Aorta (tissue), 5 donors: ENCODE measurements at places on chromosomes 5 and 9. TPM values are rescaled to one million over a fixed set of nuclear protein-coding genes. Genes with fewer than 3 reads are reported as not detected.

PTGER4 gene
- 7.4 TPM for polyA plus RNA-seq

RMRP gene
- not detected for polyA plus RNA-seq

- DNase-seq: peak; percentile 53
Observed at GRCh38 chr9:109329638-109330258, 8.9 kb upstream of the EPB41L4B start.

SH2D3C gene
- polyA plus RNA-seq: 0.13 TPM

GRCh38 chr9:97176206-97176605 lies 131.3 kb upstream of the CCDC180 start:
- no peak for DNase-seq

PCDHAC2 gene
- polyA plus RNA-seq: 0.25 TPM

EQTN gene
- 0.59 TPM for polyA plus RNA-seq

DNA sequence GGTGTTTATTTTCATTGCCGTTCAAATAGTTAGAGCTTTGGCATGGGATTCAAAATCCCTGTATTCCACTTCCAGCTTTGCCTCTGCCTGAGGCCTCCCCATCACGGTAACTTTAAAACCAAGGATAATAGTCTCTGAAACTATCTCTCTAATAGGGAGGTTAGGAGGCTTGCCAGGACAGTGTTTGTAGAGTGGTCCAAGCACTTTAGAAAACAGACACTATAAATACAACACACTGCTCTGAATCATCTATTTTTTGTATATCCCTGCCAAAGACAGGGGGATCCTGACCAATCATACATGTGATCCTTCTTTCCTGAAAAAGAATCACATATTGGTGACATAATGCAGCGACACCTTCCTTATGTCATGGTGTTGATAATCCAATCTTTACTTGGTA lies 326.8 kb downstream of the BNC2 start:
- DNase-seq: no peak

DNA sequence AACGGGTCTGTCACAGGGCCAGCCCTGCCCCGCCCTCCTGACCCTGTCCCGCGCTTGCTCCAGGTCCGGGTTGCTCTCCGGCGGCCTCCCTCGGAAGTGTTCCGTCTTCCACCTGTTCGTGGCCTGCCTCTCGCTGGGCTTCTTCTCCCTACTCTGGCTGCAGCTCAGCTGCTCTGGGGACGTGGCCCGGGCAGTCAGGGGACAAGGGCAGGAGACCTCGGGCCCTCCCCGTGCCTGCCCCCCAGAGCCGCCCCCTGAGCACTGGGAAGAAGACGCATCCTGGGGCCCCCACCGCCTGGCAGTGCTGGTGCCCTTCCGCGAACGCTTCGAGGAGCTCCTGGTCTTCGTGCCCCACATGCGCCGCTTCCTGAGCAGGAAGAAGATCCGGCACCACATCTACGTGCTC lies 4.2 kb downstream of the B4GALT7 start:
- DNase-seq: no peak

DNA sequence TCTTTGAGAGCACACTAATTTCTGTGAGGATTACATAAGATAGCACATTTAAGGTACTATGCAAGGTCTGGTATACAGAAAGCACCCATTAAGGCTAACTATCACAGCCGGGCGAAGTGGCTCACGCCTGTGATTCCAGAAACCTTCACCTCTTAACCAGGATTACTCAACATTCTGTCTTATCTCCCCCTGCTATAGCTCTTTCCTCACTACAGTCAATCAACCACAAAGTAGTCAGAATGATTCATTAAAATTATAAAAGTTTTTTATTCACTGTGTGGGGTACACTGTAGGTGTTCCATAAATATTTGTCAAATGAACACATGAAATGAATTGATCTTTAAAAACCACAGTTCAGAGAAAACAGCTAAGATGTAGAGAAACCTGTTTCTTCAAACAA lies 48.7 kb downstream of the CHD1 start:
- DNase-seq: no peak

DNA sequence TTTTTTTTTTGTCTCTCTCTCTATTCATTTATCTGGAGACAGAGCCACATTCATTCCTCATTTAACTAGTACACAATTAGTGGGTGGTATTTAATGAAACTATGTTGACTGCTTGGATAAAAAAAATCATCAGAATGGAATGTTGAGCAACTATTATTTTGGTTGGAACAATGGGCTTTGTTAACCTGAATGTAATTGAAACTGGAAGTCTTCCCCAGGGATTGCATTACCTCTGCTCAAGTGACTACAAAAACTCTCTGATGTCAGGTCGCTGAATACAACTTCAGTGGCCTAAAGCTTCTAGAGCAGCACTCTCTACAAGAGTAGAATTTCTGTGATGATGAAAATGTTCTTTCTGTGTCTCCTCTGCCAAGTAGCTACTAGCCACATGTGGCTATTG lies 295.8 kb downstream of the DEPDC1B start:
- no peak for DNase-seq

SOX30 gene
- not detected for polyA plus RNA-seq
